ENCODE measurements at places on chromosomes 12 and 14.

DNA sequence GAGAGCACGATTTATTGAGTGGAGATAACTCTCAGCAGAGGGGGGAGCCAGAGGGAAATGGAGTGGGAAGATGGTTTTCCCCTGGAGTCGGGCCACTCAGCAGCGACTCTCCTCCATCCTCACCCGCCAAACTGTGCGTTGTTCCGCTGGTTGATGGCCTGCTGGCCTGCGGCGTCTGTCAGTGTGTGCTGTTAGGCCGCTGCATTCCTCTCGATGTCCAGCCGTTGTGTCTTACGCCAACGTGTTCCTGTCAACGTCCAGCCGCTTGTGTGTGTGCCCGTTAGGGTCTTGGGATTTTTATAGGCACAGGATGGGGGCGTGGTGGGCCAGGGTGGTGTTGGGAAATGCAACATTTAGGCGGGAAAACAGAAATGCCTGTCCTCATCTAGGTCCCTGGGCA is 69.2 kb downstream of the PTPRQ start:
- DNase-seq, result no peak

DNA sequence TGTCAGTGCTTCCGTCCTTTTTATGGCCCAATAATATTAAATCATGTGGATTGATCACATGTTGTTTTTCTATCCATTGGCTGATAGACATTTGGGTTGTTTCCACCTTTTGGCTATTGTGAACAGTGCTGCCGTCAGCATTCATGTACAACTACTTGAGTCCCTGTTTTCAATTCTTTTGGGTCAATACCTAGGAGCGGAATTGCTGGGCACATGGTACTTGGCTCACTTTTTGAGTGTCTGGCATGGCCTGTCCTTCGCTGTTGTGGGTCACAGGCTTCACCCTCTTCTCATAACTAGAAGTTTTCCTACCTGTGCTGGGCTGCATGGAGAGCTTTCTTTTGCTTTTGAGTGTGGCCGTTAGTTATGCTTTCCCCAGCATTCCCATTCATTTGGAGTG is 72.7 kb downstream of the DNAH10 start:
- DNase-seq, result no peak

DNA sequence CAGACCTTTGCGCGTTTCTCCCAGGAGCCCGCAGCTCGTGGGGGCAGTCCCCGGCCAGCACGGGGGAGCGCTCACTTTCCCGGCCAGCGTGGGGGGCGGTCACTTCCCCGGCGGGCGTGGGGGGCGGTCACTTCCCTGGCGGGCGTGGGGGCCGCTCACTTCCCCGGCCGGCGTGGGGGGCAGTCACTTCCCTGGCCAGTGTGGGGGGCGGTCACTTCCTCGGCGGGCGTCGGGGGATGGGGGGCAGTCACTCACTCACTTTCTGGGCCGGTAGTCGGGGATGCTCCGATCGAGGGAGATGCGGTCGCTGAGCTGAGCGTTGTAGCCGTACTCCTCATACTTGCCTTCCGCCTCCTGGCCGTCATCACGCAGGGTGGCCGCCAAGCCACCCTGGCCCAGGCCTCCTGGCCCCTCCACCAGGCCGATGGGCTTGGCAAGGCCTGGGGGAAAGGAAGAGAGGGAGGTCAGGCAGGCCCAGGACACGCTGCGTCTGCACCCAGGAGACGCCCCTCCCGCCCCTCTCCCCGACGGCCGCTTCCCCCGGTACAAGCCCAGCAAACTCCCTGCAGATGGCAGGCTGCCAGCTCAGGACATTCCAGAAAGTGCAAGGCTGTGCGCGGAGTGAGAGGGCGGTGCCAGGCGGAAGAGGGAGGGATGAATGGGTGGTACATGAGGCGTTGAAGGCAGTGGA is 43.3 kb downstream of the GALNT9 start:
- DNase-seq, result no peak

- DNase-seq, result peak; percentile 27
Observed at GRCh38 chr12:8860165-8860961, 37.9 kb downstream of the A2ML1 start.
